ENCODE measurements at places on chromosomes 1 and 21.
A peak's percentile ranks its signal among the peaks of the same experiment; 100 is the strongest.

GRCh38 chr1:203593723-203594122 lies 32.9 kb upstream of the ATP2B4 start:
- no peak for DNase-seq

GRCh38 chr21:35019631-35020032 lies 29.5 kb downstream of the RUNX1 start:
- DNase-seq: no peak

DNA sequence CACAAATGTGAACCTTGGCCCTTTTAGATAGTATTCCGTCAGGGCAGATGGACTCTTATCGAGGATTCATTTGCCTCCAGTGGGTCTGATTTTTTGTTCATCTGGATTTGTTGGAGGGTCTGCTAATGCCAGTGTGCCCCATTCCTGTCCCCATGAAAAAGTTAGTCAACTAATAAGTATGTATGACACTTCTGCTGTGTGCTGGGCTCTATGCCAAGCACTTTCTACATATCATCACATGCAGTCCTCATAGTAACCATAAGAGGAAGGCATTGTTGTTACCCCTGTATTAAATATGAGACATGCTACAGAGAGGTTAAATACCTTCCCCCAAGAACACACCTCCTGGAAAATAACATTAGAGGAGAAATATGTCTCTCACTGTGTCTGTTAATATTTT lies 46.6 kb upstream of the MAB21L3 start:
- no peak for DNase-seq

GRCh38 chr1:29800120-29800519 lies 563.8 kb downstream of the PTPRU start:
- DNase-seq: no peak

DNA sequence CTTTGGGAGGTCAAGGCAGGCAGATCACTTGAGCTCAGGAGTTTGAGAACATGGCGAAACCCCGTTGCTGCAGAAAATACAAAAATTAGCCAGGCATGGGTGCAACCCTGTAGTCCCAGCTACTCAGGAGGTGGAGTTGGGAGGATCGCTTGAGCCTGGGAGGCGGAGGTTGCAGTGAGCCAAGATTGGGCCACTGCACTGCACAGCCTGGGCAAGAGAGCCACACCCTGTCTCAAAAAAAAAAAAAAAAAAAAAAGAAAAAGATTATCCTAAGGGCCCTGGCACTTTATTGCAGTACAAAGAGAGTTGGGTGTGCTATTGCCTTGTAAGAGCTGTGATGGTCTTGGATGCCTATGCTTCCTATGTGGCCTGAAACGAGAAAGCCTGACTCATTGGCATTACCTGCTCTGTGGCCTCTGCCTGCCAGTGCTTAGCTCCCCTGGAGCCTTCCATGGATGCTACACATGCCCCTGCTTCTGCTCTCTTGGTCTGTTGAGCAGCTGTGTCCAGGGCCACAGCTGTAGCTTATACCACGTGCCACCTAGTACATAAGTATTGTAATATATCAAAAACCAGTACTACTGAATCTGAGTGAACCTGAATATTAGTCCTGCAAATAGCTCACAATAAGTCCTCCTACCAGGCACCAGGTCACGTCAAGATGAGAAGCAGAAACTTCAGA lies 45.8 kb downstream of the DNAJC6 start:
- no peak for DNase-seq

GRCh38 chr1:15733218-15733725 lies 2.8 kb upstream of the SLC25A34 start:
- DNase-seq: no peak

- no peak for DNase-seq
These were observed 250.8 kb downstream of the FOXD2 start for GRCh38 chr1:47688461-47689296.

DNA sequence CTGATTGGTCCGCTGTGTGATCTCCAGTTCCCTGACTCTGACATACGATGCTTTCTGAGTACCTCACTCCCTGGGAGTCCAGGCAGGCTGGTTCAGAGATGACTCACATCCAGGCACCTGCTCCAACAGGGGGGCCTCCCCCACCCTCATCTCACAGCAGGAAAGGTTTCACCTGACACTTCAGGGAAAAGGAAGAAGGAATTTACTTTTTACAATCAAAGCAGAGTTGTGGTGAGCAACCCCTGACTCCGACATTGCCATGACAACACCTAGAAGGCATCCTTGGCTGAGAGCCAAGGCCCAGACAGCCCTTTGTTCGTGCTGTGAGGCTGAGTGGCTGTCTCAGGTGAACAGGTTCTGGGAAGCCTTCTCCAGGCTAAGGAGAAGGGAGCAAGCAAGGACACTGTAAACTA lies 164.6 kb upstream of the GJB5 start:
- DNase-seq: peak; percentile 96

DNA sequence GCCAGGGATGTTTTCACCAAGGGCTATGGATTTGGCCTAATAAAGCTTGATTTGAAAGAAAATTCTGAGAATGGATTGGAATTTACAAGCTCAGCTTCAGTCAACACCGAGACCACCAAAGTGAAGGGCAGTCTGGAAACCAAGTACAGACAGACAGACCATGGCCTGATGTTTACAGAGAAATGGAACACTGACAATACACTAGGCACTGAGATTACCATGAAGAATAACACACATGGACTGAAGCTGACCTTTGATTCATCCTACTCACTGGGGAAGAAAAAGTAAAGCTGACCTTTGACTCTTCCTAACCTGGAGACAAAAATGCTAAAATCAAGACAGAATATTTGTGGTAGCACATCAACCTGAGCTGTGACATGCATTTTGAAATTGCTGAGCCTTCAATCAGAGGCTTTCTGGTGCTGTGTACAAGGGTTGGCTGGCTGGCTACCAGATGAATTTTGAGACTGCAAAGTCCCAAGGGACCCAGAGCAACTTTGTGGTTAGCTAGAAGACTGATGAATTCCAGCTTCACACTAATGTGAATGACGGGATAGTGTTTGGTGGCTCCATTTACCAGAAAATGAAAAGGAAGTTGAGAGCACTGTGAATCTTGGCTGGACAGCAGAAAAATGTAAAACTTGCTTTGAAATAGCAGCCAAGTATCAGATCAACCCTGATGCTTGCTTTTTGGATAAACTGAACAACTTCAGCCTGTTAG lies 190.4 kb upstream of the KCTD3 start:
- DNase-seq: no peak

GRCh38 chr1:204340081-204340889 lies 19.4 kb downstream of the PLEKHA6 start:
- peak; percentile 98 for DNase-seq

GRCh38 chr1:107404756-107405155 lies 263.9 kb downstream of the NTNG1 start:
- DNase-seq: no peak

DNA sequence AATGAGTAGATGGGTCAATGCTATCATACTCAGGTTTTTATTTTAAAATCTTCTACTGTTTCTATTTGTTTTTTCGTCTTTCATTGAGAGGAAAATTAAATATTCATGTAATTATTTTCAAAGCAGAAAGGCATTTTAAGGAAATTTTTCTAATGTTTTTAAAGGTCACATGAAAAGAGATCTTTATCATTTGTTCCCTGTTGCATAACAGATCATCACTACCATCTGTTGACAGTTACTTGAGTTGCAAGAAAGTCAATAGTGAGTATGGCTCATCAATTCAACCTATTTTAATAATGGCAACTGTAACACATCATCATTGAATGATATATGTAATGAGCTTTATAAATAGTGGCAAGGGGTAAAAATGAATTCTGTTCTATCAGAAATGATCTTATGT lies 369.7 kb downstream of the DPYD start:
- no peak for DNase-seq

GRCh38 chr1:100265562-100265930 lies 470 bp upstream of the RTCA start:
- DNase-seq: peak; percentile 31

DNA sequence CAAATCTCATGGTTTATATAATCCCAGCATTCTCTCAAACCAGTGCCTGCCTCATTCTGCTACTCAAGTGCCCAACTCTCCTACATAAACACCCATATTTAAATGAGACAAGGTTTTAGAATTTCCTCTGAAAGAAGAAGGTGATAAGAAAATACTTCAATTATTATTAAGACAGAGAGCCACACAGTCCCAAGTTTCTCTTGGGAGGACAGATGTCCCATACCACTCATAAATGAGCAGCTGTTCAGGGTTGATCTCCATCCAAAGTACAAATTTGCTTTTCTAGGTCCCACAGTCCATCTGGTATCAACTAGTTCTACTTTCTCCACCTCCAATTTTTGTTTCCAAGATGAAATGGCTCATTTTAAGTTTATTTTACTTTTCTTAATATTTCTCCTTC lies 11.3 kb downstream of the DCAF8 start:
- no peak for DNase-seq

GRCh38 chr1:36256558-36257374 lies 32.5 kb downstream of the THRAP3 start:
- DNase-seq: no peak

DNA sequence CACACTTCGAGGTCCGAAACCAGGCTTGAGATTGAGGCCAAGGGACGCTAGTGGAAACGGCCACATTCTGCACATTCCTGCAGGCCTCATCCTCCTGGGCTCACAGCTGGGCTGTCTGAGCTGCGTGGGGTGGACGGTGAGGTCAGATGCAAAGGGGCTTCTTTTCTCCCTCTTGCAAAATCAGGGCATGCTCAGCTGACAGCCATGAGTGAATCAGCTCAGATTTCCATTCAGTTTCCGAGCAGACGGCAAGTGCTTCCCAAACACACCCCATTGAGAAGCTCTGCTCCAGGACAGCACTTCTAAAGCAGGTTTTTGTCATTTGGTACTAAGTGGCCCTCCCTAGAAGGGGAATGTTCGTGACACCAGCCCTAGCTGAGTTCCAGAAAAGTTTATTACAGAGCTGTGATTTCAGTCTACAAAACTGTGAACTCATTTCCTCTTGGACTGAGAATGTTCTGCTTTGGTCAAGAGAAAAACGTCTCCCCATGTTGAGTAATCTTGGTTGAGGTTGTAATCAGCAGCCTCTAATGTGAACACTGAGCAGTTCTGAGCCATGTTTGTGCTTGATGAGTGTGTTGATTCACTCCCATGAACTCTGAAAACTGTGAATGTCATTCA lies 10.0 kb downstream of the PDPN start:
- no peak for DNase-seq

DNA sequence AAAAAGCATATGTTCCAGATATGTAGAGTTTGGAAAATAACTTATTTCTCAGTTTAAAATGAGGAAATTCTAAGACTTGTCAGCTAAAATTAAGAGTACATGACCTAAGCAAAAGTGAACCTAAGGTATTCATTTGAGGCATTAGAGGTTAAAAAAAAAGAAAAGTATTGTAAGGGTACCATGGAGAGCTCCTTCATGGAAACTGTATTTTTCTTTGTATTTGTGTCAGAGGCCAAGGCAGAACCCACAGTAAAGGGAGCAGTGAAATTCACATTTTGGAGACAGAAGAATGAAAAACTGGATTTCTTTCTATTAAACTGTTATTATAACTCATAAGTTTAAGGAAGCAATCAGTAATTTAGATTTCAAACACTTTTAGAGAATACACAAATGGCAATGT lies 1494.8 kb downstream of the KCNT2 start:
- no peak for DNase-seq

DNA sequence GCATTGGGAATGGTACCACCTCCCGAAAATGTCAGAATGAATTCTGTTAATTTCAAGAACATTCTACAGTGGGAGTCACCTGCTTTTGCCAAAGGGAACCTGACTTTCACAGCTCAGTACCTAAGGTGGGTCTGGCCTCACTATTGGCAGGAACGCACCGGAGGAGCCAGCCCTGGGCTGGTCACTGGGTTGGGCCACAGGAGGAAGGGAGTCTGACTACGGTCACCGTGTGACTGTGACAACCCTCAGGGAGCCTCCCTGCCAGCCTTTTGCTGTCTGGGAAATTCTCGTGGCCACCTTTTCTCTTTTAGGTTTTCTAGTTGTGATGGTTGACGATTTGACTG lies 2.2 kb downstream of the IL10RB start:
- no peak for DNase-seq

DNA sequence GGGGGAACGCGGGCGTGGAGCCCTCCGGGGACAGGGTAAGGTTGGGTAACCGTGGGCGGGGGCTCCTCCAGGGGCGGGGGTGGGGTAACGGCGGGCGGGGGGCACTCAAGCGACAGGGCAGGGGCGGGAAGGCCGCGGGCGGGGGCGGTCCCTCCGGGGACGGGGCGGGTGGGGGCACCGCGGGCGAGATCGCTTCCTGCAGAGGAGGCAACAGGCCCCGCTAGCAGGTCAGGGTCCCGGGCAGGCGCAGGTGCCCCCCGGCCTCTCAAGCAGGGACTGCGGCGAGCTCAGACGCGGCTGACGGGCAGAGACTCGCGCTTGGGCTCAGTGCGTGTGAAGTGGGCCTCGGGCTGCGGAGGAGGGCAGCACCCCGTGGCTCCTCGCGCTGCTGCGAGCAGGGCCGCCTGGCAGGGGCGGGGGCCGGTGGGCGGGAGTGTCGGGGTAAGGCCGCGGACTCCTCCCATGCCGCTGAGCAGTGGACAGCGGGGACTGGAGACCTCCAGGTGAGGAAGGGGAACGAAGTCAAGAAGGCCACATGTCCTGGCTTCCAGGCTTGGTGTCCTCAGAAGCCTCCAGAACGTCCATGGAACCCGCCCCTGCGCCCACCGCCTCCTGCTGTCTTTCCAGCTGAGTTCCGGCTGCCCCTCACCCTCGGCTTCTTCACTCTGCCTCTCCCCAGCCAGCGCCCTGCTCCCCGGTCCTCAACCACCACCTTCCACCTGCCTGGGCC lies 627 bp upstream of the GNB1 start:
- peak; percentile 62 for DNase-seq

DNA sequence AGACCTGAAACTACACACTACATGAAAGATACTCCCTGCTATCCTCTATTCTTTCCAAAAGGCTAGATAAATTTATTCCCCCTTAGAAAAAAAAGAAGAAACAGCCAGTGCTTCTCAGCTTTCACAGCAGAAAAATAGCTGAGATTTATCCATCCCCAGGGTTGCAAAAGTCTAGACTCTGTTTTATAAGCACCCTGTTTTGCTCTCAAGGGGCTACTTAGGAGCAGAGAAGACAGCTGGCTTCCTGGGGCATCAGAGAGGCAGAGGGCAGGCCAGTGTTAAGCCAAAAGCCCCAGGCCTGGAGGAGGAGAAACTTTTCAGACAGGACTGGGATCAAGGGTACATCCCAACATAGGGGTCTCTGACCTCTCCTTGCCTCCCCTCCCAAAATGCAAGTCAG lies 3.9 kb downstream of the LAMB3 start:
- DNase-seq: no peak

Measured in COR-L47 (cell line).